T1000 (cell line): ENCODE measurements at places on chromosomes 6 and 20.

DNA sequence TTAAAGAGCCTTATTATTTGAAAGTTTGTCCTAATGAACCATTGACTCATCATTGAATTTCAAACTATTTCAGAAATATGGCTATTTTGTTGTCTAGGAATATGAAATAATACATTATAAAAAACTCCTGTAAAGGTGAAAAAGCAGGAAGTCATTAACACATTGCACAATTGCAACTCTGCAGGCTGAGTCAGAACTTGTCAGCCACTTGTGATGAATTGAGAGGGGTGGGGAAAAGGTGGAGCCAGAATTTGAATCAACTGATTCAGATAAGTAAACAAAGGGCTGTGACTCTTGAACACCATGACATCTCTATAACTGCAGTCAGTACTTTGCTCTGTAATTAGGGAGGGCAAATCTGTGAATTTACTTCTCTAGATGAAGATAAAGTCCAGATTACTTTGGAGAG lies 6.0 kb downstream of the C6orf141 start:
- DNase-seq: no peak

DNA sequence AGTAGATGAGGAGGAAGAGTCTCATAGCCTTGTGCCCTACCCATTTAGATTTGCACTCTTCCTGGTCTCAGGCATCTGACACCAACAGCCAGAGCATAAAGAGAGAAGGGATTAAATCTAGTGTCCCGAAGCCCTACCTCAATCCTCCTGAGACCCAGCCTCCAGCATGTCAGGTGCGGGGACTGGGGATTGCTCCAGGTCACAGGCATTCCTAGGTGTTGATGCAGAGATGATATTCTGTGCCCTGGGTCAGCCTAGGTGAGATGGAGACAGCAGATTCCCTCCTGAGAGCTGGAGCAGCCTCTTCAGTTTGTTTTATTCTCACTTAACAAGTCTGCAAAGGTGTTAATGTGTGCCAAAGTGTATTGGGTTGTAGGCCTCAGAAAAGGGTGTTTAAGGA lies 89.8 kb downstream of the ANKRD6 start:
- no peak for DNase-seq

DNA sequence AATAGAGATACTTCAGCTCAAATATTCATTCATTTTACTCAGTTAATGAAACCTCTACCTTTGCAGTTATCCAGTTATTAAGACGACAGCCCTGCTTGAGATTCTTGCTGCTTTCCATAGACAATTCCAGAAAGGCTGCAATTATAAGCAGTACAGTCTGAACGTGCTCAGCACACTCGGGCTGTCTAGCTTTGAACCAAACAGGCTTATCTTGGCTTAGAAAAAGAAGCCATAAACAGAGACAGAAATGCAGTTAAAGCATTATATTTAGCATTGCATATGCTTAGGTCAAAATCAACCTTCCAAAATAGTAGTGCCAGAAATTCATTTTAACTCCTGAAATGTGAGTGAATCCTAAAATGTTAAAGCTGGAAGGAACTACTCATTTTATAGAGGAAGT lies 204.1 kb upstream of the KCNQ5 start:
- DNase-seq: no peak

GRCh38 chr20:49513009-49513408 lies 30.5 kb upstream of the KCNB1 start:
- no peak for DNase-seq

DNA sequence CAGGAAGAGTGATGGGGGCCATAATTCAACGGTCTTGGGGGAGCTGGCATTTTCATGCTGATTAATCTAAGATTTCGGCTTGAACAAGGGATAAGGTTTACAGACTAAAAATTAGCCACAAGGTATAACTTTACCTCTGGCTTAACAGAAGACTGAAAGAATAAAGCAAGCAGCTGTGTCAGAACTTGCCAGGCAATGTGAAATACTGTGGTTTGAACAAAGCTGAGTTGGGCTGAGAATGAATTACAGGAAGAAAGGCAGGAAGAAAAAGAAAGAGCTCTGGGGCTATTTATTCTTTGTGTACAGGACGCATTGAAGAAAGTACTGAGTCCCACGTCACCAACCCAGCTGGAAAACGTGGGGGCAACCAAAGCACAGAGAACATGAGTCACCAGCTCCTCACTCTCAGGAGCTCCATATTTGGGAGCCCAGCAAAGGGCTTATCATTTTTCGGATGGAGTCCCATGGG lies 121.5 kb upstream of the NEDD9 start:
- DNase-seq: no peak

DNA sequence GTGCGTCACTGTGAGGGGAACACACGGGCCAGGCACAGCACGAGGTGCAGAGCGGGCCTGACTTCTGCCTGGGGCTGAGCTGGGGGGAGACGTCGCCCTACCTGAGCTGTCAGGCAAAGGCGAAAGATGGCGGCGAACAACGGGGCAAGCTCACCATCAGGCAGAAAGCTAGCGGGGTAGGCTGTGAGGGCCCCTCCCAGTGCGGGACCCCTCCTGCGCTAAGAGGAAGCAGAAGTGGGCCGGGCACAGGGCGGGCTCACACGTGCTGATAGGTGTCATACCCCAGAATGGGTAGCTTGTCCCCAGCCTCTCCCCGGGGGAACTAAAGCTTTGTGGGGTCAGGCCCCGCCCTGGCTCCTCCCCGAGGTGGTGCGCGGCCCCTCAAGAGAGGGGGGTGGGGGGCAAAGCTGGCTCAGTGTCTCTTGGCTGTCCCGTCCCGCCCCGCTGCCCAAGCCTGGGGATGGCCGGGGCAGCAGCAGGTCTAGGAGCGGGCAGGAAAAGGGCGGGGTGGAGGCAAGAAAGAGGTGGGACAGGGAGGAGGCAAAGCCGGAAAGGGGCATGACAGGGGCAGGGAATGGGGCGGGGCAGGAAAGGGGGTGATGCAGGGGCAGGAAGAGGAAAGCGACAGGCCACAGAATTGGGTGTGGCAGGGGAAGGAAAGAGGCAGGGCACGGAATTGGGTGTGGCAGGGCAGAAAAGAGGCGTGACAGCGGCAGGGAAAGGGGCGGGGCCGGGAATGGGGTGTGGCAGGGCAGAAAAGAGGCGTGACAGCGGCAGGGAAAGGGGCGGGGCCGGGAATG lies 14.7 kb downstream of the UCKL1 start:
- no peak for DNase-seq

DNA sequence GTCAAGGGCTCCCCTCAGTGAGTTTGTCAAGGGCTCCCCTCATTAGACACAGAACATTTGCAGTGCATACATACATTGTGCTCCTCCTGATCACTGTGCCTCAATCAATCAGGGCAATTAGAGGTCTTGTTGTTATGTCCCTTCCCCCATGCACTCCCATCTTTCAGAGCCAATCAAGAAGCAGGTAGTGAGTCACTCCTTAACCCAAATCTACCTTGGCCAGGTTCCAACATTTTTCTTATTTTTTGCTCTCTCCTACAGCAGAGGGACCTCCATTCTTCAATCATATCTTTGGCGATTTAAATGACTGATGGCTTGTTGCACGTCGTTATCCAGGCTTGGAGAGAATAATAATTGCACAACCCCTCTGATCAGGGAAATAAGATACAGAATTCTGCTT lies 409.9 kb upstream of the SPTLC3 start:
- DNase-seq: no peak

DNA sequence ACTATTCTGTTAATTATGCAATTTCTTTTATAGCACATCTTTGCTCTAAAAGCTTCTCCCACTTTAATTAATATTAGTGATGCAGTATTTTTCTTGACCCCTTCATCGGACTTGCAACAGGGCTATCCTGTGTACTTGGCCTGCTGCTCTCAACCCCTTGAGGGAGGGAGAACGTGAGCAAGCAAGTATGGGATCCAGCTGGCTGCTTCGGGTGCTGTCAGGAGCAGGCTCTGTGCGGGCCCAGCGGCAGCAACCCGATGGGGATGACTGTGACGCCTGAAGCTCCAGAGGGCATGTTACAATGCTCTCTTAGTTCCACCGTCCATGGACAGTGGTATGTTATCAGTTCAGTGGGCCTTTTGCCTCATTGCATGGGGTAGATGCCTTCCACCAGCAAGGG lies 519.8 kb upstream of the CITED2 start:
- DNase-seq: no peak

- DNase-seq: no peak
Observed at GRCh38 chr20:24578567-24579415, 109.4 kb downstream of the SYNDIG1 start.

GRCh38 chr6:129812145-129812777 lies 48.9 kb downstream of the TMEM244 start:
- DNase-seq: no peak

DNA sequence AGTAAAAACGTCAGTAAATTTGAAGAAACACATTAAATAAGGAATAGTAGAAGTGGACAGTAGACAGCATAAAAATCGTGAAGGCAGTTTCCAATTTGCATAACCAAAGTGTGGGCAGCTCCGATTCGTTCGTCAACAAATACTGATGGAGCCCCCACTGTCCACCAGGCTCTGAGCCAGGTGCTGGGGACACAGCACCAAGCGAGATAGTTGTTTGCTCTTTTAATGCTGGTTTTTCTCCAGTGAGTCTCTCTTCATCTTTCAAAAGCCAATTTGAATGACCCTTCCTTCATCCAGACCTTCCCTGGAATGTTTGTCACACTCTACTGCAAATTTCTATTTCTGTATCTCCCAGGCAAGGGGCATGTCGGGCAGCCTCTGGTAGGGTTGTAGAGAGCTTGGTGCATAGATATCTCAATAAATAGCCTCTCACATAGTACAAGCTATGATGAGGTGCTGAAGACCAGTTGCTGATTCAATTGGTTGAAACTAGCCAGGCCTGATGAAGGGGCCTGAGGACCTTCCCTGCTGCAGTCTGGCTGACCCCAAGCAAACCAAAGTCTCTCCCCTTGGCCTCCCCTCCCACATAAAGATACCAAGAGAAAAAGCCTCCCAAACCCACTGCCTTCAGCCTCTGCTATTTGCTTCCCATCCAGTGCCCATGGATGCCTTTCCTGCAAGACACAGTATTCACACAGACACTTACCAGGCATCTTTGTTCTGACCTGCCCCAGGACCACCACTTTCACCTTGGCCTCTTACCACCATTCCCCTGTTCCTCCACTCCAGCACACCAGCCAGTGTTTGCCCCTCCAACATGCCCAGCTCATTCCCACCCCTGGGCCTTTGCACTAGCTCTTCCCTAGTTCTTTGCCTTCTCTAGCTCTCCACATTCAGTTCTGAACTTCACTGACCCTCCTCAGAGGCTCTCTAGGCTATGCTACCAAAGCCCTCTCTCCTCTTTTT lies 125.2 kb downstream of the CEBPB start:
- DNase-seq: no peak

DNA sequence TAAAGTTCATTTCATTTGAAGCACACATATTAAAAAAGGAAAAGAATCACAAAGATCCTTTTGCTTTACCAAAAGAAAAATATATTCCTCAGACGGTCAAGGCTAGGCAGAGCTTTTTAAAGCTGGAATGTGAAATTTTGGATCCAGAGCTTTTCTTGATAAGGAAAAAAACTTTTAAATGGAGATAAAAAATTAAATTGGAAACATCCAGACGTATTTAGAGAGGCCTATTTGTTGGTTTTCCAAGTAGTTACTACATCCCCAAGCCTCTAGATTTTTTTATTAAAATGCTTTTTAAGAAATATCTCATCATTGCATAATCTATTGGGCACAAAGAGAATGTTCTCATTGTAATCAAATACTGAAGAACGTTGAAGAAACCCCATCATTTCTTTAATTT lies 385.7 kb upstream of the CITED2 start:
- DNase-seq: no peak

- DNase-seq: no peak
Observed at GRCh38 chr20:34849778-34850177, 22.9 kb downstream of the GGT7 start.

DNA sequence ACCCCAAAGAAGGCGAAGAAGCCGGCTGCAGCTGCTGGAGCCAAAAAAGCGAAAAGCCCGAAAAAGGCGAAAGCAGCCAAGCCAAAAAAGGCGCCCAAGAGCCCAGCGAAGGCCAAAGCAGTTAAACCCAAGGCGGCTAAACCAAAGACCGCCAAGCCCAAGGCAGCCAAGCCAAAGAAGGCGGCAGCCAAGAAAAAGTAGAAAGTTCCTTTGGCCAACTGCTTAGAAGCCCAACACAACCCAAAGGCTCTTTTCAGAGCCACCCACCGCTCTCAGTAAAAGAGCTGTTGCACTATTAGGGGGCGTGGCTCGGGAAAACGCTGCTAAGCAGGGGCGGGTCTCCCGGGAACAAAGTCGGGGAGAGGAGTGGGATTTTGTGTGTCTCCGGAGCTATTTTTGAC lies 69.6 kb downstream of the HFE start:
- DNase-seq: no peak

DNA sequence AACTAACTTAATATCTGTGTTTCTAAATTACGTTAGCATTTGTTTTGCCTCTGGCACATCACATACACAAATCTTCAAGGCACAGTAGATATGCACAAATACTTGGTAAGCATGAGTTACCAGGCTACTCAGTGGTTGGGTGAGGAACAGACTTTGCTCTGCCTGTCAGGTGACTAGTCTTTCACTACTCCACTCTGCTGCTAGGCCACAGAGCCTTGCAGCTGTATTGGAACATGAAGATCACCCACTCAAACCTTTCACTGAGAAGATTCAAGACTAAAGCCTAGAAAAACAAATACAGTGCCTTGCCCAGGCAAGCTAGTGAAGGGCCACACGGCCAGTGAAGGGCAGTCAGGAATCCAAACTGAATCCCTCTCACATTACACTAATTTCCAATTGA lies 47.0 kb downstream of the DTNBP1 start:
- DNase-seq: no peak

DNA sequence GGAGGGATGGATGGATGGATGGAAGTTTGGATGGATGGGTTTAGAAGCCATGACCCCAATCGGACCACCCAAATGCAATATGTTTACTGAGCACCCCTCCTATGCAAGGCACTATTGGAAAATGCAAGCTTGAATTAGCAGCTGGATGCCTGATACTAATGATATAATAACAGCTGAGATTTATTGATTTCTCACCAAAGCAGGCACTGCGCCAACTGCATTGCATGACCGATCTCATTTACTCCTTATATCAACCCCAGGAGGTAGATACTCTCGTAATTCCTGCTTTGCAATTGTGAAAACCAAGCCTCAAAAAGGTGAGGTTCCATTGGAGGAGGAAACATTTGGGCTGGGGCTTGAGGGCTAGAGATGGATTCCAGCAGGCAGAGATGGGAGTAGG lies 89.7 kb downstream of the KCNB1 start:
- no peak for DNase-seq
